ENCODE measurements at places on chromosomes 3 and 15.

- DNase-seq = no peak
Observed at GRCh38 chr3:10600296-10600714, 94.9 kb upstream of the ATP2B2 start.

- no peak for DNase-seq
Observed at GRCh38 chr15:70033529-70034140, 64.1 kb downstream of the TLE3 start.

GRCh38 chr3:151265866-151266265, 12.5 kb downstream of the P2RY14 start:
- no peak for DNase-seq

GRCh38 chr3:122689587-122689986, 8.9 kb downstream of the PARP14 start:
- no peak for DNase-seq

GRCh38 chr3:1495466-1495865, 402.6 kb downstream of the CNTN6 start:
- no peak for DNase-seq

GRCh38 chr15:94237903-94238302, 6.5 kb downstream of the MCTP2 start:
- DNase-seq = no peak

- no peak for DNase-seq
Observed at GRCh38 chr3:125062904-125063618, 7.3 kb upstream of the HEG1 start.

GRCh38 chr3:129648391-129648790, 41.9 kb upstream of the PLXND1 start:
- no peak for DNase-seq

DNA sequence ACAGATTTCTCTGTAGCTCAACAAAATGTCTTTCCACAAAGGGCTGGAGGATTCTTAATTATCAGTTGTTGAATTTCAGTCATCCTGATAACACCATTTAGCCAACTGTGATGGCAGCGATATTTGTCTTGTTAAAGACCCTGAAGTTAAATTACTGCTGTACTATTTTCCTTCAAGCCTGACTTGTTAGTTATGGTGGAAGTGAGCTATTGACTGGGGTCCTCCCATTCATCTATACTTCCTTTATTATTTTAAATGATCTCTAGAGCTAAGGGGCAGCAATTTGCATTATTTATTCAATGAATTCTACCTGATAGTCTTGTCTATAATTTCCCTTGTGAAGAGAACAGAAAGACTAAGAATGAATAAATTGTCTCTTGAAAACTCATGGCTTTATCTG, 64.1 kb downstream of the RBMS3 start:
- DNase-seq = no peak

DNA sequence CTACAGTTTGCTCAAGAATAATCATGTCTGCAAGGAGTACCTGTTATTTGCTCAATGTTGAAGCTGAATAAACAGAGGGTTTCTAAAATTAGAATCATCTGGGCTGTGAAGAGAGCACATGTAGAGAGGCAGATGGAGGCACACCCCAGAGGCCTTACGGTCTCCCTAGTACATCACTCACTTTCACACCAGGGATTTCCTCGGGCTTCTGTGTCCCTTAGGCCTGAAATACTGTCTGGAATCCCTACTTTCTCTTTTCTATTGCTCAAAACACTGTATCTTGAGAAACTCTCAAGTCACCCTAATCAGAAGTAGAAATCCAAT, 473.7 kb upstream of the ROBO2 start:
- no peak for DNase-seq

DNA sequence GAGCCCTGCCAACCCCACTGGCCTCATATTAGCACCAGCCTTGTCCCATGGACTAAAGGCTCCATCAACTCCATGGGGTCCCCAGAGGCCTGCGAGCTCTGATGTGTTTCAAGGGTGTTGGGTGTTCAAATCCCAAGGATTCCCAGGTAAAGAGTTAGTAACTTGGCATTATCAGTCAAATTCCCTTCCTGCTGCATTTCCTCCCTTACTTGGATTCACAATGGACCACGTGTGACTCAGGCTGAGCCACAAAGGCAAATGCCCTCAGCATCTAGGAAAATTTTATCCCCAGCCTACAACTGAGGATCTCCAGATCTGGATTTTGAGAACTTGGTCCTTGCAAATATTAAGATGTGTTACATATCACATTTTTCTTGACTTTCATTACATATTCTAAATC, 58.8 kb downstream of the GADL1 start:
- no peak for DNase-seq

DNA sequence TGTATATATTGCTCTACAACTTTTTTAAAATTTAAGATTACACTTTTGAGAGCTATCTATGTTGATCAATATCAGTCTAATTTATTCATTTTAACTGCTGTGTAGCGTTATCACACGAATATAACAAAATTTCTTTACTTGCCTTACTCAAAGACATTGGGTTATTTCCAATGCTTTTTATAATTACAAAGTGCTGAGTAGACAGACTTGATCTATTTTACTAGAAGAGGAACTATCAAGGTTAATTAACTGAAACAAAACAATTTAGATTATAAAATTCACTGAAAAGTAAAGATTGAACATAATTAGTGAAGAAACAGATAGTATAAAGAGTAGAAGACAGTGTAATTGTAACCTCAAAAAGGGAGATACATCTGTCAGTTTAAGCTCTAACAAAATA, 105.5 kb downstream of the TGFBR2 start:
- DNase-seq = no peak

DNA sequence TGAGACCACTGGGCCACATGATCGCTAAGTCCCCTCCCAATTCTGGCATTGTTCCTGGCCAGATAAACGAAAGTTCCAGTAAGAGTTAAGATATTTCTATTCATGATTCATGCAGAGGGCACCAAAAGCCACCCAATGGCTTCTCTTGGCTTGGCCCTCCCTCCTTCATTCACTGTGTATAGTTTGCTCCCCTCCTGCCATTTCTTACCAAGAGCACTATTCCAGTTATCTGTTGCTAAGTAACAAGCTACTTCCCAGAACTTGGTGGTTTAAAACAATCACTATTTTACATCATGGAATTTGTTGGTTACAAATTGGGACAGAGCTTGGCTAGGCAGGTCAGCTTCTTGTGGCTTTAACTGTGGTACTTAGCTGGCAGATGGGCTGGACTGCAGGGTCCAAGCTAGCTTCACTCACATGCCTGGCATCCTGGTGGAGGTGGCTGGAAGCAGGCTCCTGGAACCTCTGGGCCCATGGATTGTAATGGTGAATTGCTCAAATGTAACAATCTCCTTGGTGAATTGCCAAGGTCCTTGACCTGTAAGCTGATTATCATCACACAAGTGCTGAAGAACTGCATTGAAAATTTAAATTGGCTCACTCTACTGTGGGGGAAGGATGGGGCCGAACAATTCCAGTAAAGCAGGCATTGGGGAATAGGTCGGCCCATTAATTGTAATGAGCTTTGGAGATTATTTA, 16.6 kb downstream of the EAF1 start:
- DNase-seq = no peak

DNA sequence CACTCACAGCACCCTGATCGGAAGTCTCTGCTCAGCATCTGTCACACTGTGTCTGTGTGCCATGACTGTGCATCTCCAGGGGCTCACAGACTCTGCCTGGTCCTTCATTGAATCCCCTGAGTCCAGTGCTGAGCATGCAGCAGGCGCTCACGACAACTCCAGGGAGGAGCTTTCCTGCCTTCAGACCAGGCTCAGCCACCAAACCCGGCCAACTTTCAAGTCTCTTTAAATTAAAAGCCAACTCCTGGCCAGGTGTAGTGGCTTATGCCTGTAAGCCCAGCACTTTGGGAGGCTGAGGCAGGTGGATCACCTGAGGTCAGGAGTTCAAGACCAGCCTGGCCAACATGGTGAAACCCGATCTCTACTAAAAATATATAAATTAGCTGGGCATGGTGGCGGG, 24.2 kb downstream of the GRAMD2A start:
- no peak for DNase-seq

GRCh38 chr15:89898614-89899294, 5.0 kb upstream of the AP3S2 start:
- no peak for DNase-seq

DNA sequence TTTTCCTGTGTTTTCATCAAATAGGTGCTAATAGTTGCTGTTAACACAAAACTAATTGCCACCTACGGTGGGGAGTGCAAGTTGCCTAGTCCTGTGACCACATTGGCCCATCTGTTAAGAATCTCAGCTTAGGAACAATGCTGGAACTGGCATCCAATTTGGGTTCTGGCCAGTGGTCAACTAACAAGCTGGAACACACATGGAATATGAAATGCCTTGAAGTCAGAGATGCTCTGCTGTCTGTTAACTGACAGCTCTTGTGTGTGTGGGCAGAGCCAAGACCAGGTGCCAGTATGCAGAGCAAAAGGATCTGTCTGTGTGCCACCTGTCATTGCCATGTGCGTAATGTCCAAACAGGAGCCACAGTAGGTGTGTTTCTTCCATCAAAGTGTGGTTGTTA, 460.8 kb downstream of the ROBO2 start:
- DNase-seq = no peak

- no peak for DNase-seq
Observed at GRCh38 chr3:147755310-147755709, 346.1 kb downstream of the ZIC1 start.

- no peak for DNase-seq
Observed at GRCh38 chr3:121957674-121958415, 63.6 kb downstream of the SLC15A2 start.

- no peak for DNase-seq
Observed at GRCh38 chr15:78182821-78183220, 33.7 kb downstream of the IDH3A start.

GRCh38 chr3:110164632-110165369, 827.5 kb upstream of the DPPA4 start:
- DNase-seq = no peak

DNA sequence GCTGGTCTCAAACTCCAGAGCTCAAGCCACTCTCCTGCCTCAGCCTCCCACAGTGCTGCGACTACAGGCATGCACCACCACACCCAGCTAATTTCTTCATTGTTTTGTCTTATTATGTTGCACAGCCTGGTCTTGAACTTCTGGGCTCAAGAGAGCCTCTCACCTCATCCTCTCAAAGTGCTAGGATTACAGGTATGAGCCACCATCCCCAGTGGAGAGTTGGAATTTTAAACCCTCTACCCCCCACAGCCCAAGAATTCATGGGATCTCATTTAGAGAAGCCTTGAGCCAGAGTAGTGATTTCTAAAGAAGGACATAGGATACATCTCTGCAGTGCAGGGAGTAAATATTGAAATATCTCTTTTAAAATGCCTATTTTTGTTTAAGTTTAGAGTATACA, 221.1 kb downstream of the CACNA2D3 start:
- no peak for DNase-seq

DNA sequence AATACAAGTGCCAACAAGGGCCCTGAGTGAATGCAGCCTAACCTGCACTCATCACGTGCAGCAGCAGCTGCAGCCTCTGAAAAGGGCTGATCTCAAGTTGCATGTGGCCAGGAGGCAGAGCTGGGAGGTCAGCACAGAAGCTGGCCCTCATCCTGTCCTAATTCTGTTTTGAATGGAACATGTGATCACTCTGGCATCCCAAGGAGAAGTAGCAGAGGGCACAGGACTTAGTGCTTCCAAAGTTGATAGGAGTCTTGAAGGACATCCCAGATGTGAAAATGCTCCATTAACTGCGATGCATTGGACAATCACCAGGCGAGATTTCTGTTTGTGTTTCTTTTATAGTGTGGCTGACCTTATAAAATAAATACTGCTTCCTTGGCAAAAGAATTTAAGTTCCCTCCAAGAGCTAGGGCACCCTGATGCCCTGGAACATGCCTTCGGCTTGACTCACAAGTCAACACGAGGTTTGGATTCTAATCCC, 31.6 kb upstream of the STAG1 start:
- no peak for DNase-seq

DNA sequence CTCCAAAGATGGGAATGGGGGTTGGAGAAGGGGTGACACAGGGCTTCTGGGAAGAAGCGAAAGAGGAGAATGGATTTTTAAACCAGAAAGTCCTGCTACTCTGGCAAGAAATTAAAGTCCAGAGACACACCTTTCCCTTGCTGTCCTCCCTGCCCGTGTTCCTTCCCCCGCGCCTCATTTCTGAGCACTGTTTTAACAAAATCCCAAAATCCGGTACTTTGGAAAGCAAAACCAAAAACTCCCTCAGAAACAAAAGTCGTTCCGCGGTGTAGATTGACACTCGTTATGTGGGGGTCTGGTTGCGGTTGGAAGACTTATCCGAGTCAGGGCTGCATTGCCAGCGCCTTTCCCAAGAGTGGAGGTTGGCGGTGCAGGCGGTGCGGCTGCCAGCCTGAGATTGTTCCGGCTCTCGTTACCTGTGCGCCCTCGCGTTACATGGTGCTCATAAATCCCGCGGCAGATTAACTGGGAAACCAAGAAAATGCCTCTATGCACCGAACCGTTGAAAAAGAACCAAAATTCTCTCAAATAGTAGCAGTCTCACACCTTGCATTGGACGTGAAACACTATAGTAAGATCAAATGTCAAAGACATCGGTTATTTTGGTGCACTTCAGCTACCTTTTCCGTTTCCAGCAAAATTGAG, 217.7 kb downstream of the MEIS2 start:
- no peak for DNase-seq

DNA sequence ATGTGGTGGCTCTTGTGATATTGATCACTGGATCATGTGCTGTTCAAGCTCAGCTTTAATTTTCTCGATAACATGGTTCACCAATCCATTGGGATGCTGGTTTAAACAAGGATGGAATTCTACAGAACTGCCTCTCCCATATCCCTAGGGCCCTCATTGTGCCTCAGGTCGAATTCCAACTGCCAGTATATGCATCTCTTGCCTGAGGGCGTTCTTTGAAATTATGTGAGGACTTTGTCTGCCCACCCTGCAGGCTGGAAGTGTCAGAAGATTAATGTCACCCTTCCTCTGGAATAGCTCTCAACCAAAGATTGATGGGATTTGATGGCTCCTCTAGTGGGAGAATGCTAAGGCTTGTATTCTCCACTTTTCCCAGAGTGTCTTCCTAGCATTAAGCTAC, 175.6 kb upstream of the GALNT15 start:
- DNase-seq = no peak

DNA sequence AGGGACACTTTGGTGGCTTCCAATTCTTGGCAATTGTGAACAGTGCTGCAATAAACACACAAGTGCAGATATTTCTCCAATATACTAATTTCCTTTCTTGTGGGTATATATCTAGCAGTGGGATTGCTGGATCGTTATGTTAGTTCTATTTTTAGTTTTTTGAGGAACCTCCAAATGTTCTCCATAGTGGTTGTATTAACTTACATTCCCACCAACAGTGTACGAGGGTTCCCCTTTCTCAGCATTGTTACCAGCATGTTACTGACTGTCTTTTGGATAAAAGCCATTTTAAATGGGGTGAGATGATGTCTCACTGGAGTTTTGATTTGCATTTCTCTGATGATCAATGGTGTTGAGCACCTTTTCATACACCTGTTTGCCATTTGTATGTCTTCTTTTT, 92.8 kb downstream of the DAPK2 start:
- DNase-seq = no peak

GRCh38 chr3:46348823-46349482, 5.0 kb upstream of the CCR2 start:
- DNase-seq = no peak

GRCh38 chr3:13199899-13200451, 126.7 kb upstream of the IQSEC1 start:
- DNase-seq = no peak
